T47D (cell line): ENCODE measurements at places on chromosomes 13 and 19.

- peak; percentile 98 for DNase-seq
These were observed 6.2 kb upstream of the KLK13 start for GRCh38 chr19:51071095-51071405.

DNA sequence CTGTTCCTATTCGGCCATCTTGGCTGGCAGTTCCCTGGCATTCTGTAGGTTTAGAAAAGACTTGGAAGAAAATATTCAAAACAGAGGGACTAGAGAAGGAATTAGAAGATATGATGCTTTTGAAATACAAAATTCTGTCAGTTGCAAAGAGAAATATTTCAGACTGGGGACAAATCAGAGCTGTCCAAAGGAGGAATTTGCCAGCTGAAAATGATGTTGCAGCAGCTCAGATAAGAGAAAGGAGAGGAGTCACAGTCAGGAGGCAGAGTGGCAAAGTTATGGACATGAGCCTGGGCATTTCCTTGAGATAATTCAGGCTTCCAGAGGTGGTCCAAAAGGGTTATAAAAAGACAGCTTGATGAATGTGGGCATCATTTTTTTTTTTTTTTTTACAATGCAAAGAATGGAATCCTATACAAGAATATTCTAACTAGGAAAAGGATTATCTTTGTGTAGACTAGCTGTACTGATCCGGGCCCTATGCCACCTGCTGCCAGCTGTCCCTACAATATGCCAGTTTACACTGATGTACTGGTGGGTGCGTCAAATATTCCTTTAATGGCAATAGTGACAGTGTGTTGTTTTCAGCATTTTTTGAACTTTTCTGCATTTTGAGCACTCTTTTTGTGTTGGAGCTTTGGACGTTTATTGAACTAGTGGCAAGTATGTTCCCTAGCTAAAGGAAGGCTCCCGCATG is 31.8 kb upstream of the CBY2 start:
- DNase-seq: no peak

DNA sequence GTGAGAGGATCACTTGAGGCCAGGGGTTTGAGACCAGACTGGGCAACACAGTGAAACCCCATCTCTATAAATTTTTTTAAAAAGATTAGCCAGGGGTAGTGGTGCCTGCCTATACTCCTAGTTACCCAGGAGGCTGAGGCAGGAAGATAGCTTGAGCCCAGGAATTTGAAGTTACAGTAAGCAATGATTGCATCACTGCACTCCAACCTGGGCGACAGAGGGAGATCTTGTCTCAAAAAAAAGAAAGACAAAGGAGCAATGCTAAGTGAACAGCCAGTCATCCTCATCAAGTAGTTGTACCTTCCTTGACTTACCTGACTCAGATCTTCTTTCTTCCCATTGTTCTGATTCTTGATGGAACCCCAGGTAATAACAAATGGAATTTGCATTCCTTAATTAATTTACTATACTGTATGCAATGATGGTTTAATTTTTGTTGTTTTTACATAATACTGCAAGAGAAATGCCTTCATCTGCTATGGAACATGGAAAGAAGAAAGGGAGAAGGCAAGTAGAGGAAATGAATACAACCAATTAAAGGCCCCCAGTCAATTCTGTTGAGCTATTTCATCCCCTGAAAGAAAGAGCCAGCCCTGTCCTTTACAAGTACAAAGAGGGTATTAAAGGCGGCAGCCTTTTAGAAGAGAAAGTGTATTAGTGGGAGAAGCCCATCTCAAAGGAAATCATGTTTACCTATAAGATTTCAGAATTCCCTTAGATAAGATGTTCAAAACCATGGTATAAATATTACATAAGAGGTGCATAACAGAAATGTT is 316.7 kb downstream of the DIAPH3 start:
- DNase-seq: peak; percentile 30

GRCh38 chr13:37927561-37927960 is 58.0 kb upstream of the TRPC4 start:
- DNase-seq: no peak

DNA sequence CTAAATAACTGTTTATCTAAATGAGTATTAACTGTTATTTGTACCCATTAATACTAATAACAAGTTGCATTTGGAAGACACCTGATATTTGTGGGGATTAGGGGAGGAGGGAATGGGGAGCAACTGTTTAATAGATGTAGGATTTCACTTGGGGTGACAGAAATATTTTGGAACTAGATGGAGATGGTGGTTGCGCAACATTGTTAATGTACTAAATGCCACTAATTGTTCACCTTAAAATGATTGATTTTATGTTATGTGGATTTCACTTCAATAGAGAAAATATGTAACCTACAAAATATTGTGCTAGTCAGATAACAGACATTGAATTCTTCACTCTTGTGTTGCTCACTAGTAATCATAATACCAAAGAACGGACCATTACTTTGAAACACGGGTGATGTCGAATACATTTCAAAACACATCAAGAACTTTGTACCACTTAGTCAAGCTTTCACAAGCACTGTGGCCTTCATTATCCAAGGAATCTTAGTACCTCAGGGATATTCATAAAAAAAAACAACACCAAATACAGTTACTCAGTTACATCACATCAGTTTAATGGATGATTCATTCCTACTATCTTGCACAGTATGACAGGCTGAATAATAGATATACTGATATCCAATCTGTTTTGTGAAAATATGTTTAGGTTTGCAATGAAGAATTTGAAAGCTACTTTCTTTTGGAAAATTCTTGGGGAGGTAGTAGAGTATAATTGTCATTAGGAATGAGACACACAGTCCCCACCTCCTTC is 721.8 kb downstream of the PCDH9 start:
- no peak for DNase-seq

DNA sequence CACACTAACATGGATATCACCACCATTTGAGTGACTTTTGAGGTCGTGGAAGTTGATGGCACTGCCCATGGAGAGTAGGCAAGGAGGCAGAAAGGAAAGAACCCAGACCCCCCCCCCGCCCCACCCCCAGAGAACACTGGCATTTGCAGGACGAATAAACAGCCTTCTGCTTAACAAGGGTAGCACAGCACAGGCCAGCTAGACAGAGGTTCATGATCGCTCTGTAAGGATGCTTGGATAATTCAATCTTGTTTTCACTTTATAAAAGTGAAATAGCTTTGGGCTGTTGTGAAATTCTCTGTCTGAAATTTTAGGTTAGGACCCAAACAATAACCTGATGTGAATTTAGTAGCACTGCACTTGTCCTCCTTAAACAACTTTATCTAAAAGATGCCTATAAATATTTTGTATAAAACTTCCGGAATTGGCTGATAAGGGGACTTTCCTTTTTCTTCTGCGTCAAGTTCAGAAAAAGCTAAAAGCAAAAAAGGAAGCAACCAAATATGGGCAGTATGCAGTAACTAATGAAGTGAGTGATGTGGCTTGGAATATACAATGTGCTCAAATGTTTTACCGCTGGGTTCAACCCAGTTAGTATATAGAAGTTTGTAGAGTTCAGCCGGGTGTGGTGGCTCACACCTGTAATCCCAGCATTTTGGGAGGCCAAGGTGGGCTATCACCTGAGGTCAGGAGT is 163.7 kb downstream of the SHISA2 start:
- DNase-seq: no peak

GRCh38 chr13:21673789-21674489 is 3.1 kb downstream of the FGF9 start:
- peak; percentile 54 for DNase-seq

GRCh38 chr19:1648459-1648849 is 4.0 kb downstream of the TCF3 start:
- no peak for DNase-seq

- no peak for DNase-seq
These were observed 67.8 kb downstream of the ZNF728 start for GRCh38 chr19:22935151-22935550.

DNA sequence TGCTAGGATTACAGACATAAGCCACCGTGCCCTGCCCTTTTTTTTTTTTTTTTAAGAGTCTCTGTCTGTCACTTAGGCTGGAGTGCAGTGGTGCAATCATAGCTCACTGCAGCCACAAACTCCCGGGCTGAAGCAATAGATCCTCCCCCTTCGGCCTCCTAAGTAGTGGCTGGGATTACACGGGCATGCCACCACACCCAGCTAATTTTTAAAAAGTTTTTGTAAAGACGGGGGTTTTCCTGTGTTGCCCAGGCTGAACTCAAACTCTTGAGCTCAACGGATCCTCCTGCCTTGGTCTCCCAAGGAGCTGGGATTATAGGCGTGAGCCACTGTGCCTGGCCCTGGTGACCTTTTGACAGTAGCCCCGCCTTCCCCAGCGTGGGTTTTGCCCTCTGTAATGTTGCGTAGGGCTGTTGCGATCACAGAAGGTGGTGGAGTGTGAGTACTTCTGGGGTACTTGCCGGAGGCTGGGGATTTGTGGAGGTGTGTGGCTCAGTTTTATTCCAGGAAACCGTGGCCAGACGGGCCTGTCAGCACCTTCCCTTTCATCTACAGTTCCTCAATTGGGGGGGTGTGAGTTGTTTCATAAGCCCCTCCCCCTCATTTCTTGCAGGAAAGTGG is 11.6 kb upstream of the RETN start:
- no peak for DNase-seq

GRCh38 chr13:35781036-35782000 is 304.8 kb upstream of the MAB21L1 start:
- no peak for DNase-seq

GRCh38 chr13:67140006-67140405 is 90.1 kb downstream of the PCDH9 start:
- DNase-seq: no peak
